ENCODE measurements at places on chromosomes 5 and 9.

GRCh38 chr9:109745335-109746283, 34.4 kb upstream of the PALM2AKAP2 start:
- DNase-seq: no peak

DNA sequence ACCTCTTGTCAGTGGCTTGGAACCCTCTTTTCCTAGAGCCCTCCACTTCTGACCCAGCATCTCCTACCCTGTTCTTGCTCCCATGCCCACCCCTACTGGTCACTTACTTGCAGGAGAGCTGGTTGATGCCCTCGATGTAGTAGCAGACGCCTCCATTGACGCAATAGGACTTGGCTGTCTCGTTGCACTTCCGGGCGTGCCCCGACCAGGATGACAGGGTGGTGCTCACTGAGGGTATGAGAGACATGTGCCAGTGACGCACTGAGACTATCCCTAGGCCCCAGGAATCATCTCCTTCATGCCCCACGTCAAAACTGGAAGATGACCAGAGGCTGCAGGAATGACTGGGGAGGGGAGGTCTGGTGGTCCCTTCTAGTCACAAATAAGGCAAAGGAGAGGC, 76.0 kb downstream of the PSD2 start:
- DNase-seq: no peak

- DNase-seq: no peak
Measured at GRCh38 chr9:87201351-87201751, 254.0 kb upstream of the GAS1 start.

DNA sequence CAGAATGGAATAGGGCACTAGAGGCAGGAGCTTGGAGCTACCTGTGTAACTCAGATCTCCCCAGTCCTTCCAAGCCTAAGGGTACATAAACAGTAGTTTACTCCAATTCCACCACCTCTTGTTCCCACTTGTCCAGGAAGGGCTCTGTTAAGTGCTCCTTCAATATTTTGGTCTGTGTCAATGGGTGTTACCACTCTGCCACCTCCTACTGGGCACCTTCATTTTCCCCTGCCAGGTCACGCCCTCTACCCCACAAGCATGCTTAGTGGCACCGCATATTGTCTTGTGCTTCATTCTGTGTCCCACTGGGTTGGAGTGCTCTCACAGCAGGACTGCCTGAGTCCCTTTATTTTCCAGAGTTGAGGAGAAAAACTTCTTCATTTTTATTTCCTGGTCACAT, 459.8 kb downstream of the ARHGEF28 start:
- DNase-seq: no peak

DNA sequence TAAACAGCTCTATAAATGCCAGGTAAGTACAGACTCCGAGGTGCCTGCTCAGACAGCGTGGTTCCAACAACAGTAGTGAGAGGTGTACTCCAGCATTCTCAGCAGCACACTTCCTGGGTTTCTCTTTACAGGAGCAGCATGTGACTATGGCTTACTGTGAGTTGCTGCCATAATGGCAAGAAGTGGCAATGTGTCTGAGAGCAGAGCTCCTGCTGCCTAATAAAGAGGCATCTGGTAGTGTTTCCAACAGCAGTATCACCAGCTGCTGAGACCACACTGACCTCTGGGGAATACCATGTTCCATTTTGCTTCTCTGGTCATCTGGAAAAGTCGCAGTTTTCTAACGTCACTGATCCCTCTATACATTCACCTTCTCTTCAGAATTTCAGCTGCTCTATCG, 398.2 kb downstream of the SLCO4C1 start:
- no peak for DNase-seq

DNA sequence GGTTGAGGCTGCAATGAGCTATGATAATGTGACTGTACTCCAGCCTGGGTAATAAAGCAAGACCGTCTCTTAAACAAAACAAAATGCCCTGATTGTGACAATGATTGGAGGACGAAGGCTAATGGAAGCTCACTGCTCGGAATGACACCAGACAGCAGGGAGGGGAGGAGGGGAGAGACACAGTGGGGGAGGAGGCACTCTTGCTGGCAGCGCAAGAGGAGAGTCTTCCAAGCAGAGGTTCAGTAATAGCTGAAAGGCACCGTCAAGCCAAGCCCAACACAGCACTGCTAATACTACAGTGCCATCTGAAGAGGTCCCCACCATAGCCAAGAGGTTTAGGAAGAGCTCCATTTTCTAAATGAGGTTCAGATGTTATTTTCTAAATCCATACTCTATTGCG, 102.3 kb downstream of the GLDC start:
- no peak for DNase-seq

GRCh38 chr5:83374547-83374946, 97.0 kb upstream of the VCAN start:
- DNase-seq: no peak

- no peak for DNase-seq
Measured at GRCh38 chr9:15086156-15086763, 176.0 kb upstream of the FREM1 start.

- DNase-seq: no peak
Measured at GRCh38 chr5:147576646-147577535, 67.0 kb upstream of the DPYSL3 start.

GRCh38 chr5:144072518-144072927, 97.9 kb downstream of the YIPF5 start:
- DNase-seq: no peak

DNA sequence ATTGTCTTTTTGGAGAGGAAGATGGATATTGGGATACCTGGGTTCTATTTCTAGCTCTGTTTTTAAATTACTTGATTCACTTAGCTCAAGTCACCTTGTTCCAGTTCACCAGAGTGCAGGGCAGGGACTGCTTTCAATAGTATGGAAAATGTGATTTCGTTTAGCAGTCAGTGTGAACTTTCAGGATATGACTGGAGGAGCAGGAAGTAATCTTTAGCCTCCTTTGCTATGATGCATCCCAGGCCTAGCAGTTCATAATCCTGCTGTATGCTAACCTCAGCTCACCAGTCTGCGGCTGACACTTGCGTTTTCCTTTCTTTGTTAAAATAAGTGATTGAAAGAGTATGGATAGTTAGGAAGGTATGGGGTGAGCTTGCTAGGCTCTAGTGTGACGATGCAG, 169.7 kb downstream of the ARHGAP26 start:
- DNase-seq: no peak

- no peak for DNase-seq
Measured at GRCh38 chr5:66209350-66209749, 65.2 kb downstream of the SREK1 start.
